ENCODE measurements at places on chromosomes 6 and 20.

DNA sequence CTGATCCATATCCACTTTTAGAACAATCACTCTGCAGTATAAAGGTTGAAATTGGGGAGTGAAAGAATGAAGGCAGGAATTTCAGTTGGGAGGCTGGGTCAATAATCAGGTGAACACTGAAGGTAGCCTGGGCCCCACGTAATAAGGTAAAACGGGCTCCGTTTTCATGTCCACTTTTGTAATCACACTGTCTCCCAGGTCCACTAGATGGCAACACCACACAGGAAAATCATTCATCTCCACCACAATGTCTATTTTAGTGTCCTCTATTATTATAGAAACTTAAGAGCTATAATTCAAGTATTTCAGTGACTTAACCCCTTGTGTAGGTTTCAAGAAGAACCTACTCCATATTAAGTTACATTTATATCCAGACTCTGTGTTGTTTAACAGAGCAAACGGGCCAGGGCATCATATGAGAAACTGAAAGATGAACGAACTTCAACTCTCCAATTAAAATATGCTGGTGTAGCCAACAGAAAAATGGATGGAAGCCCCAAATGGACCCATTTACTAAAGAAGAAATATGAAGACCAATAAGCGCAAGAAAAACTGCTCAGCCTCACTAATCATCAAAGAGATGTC lies 45.9 kb upstream of the MC3R start:
- no peak for DNase-seq

- DNase-seq: no peak
Measured at GRCh38 chr6:90386399-90387382, 90.0 kb upstream of the BACH2 start.

GRCh38 chr6:94953867-94954631 lies 623.3 kb upstream of the MANEA start:
- DNase-seq: no peak

- DNase-seq: no peak
Measured at GRCh38 chr6:80402266-80402665, 295.8 kb downstream of the BCKDHB start.

- DNase-seq: peak; percentile 42
Measured at GRCh38 chr20:62707921-62708521, 615 bp upstream of the NTSR1 start.

GRCh38 chr20:305745-306144 lies 8.4 kb downstream of the ZCCHC3 start:
- no peak for DNase-seq

GRCh38 chr20:10924644-10925201 lies 250.9 kb upstream of the JAG1 start:
- DNase-seq: no peak

- peak; percentile 63 for DNase-seq
Measured at GRCh38 chr20:44738813-44739477, 6.7 kb upstream of the KCNK15 start.

- DNase-seq: no peak
Measured at GRCh38 chr6:44045672-44046015, 81.6 kb downstream of the MRPL14 start.

DNA sequence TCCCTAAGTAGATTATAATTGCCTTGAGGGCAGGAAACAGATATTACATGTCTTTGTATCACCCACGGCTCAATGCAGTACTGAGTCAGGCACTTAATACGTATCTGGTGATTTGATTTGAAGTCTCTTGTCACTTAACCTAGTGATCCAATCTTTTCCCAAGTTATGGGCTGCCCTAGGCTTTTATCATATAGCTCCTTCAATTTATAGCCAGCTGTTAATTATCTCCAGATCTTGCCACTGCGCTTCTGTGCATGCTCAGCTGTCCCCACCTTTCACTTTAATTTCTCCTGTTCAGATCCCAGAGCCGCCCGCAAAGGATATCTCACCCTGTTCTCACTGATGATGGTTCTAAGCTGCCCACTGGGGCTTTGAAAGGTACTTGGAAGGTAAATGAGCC lies 41.9 kb downstream of the SNHG17 start:
- DNase-seq: no peak

DNA sequence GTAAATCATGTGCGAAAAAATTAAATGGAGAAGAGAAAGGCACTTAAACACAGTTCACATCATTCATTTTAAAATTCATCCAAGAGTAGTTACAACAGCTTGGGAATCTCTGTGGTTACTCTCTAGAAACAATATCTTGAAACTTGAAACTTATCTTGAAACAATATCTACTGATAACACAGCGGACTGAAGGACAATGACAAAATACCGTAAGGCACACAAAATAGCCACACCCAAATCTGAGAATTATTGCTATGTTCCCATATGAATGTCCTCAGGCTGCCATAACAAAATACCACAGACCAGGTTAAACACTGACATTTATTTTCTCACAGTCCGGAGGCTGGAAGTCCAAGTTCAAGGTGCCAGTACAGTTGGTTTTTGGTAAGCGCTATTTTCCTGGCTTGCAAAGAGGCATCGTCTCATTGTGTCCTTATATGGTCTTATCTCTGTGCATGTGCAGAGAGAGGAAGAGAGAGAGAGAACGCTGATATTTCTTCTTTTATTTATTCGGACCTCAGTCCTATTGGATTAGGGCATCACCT lies 122.5 kb upstream of the BTBD3 start:
- DNase-seq: no peak

DNA sequence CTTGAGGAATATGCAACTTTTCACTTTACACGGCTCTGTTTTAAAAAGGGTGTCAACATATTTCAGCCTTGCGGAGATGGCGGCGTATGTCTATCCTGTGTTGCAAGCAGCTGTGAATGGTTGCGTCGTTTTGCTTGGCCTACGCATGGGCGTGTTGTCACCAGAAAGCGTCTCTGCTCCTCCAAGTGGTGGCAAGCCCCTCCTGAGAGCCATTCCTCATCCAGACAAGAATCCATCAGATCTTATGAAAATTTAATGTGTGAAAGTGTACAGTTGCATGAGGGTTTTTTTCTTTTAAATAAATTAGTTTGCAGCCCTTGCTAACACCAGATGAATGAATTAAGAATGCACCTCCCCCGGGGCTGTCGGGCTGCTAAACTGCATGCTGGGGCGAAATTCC lies 114.4 kb downstream of the PHACTR3 start:
- no peak for DNase-seq

DNA sequence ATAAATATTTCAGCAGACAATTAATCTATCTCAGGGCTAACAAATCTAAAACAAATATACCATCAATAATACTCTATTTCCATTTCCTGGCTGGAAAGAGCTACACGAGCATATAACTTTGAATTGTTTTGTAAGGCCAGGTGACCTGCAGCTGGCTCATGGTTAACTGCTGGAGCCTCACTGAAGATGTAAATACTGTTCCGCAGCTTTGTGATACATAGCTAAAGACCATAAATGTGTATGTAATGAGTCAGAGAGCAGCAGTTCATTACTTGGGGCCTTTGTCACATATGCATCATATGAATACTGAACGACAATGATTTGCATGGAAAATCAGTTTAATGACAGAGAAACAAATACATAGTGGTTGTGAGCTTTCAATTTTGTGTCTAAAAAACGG lies 109.4 kb upstream of the CCN2 start:
- no peak for DNase-seq

GRCh38 chr6:131819572-131820124 lies 11.8 kb downstream of the ENPP1 start:
- no peak for DNase-seq

DNA sequence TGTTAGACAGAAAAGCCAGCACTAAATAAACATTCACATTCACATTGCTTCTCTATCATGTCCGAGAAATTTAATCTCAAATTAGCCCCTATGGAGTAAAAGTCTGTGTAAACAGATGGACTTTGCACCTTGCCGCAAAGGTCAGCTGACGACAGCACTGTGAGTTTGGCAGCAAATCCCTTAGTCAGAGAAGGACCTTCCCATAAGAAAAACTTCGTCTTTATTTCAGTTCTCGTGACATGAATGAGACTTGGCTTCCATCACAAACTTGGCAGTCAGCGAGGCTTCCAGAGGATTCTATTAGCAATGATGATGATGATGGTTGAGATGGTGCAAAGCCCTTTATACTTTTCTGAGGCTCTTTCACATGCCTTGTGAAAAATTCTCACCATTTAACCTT lies 133.7 kb upstream of the IFNGR1 start:
- DNase-seq: no peak

GRCh38 chr6:81561071-81561564 lies 191.4 kb downstream of the TENT5A start:
- no peak for DNase-seq

GRCh38 chr20:36527331-36528125 lies 13.8 kb upstream of the MYL9 start:
- no peak for DNase-seq

DNA sequence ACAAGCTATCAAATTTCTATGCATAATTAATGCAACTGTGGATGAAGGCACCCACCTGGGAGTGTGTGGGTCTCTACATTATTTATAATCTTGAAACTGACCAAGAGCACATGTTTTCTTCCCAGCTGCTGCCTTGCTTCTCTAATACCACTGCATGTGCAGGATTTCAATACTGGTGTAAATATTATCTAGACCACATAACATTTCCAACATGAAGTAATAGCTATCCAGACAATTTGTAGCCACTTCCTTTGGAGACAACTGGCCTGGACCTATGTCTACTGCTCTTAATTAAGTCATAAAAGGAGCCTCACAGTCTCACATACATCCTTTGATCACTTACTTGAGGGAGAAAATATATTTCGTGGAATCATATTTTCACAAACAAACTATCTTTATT lies 180.7 kb downstream of the HIVEP2 start:
- no peak for DNase-seq

DNA sequence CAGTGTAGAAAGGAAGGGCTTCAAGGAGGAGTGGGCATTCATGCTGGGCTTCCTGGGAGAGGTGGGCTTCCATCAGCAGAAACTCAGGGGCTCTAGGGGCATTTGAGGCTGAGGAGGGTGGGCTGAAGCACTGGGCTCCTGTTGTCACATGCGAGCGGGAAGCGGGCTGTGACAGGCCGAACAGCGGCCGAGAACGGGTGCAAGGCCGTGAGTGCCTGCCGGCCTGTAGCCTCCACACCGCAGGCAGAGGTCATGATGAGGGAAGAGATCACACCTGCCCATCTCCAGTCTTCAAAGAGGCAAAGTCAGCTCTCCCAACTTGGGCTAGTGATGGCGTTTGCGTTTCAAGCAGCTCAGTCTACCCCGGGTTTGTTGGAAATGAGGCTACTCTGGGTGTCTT lies 880 bp downstream of the TTLL2 start:
- no peak for DNase-seq

- no peak for DNase-seq
Measured at GRCh38 chr6:101716810-101717209, 323.3 kb downstream of the GRIK2 start.

DNA sequence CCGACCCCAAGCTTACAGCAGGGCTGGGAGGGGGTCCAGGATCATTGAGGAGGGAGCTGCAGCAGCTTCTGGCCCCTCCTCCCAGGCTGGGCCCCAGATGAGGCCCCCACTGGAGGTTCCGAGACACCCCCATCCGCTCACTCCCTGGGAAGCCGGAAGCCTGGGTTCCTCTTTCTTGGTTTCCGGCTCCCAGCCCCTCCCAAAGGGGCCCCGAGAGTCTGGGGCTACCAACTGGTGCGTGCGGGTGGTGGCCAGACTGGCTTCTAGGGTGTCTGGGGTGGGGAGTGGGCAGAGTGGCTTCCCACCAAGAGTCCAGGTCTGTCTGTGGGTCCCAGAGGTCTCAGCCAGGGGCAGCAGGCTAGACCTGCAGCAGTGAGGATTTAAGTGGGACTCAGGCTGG lies 2.2 kb downstream of the RGS19 start:
- DNase-seq: peak; percentile 68

- no peak for DNase-seq
Measured at GRCh38 chr6:111238464-111239119, 151.3 kb downstream of the SLC16A10 start.

DNA sequence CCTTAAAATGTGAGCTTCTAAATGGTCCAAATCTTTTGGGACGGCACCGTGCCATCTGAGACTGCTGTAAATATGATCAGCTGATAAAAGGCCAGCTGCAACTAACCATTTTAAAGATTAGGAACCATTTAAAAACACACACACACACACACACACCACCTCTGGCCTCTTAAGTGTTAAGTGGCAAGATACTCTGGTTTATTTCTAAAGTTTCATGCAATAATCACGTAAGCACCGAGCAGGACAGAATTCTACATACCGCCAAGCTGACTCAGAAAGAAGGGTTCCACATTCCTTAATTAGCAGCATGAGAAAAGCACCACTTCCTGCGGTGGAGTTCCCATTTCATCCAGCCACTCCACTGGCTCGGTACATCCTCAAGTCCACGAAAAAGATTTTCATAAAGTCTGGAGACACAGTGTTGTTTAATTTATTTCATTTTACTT lies 17.8 kb upstream of the ZNF217 start:
- DNase-seq: no peak

GRCh38 chr6:73579851-73580246 lies 59.0 kb upstream of the EEF1A1 start:
- no peak for DNase-seq

DNA sequence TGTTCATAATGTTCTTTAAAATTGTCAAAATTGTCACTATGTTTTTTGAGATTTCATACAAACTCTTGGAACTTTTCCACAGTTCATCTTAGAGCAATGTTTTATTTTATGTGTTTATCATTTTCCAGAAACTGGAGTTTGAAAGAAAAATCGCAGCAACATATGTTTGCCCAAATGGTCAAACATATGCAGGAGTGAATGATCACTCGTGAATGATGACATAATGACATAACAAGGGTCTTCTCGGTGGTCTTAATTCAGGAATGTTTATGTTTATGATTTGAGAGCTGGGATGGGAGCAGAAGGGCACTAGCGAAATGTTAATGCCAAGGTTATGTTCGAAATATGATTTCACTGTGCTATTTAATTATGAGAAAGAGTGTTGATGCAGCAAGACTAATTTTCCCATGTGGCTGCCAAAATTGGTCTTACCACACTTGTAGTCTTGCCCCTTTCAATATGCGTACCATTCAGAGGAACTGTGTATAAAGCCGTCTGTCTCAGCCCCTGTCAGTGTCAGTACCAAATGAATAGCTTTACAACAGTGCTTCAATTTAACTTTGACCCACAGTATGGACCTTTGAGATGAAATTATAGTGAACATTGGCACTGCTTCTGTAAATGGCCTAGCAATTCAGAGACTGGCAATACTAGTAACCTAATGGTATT lies 152.3 kb downstream of the CARMIL1 start:
- DNase-seq: no peak

DNA sequence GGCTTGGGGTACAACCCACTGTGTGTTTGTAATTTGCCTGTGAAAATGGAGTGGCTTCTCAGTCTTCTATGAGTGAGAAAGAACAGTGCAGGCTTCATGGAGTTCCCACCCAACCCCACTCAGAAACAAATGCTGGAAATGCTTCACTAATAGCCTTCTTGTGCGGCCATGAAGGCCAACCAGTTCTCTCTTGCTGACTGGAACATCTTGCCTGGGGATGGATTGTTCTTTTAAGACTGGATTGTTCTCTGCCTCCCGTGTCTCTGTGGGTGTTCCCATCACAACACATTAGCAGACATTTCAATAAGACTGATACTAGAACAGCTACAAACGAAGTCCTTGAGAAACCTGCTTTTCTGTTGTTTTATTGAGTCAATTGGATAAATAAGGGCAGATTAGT lies 110.6 kb downstream of the PPP1R14C start:
- no peak for DNase-seq
